ENCODE measurements at places on chromosomes 12 and 14.

DNA sequence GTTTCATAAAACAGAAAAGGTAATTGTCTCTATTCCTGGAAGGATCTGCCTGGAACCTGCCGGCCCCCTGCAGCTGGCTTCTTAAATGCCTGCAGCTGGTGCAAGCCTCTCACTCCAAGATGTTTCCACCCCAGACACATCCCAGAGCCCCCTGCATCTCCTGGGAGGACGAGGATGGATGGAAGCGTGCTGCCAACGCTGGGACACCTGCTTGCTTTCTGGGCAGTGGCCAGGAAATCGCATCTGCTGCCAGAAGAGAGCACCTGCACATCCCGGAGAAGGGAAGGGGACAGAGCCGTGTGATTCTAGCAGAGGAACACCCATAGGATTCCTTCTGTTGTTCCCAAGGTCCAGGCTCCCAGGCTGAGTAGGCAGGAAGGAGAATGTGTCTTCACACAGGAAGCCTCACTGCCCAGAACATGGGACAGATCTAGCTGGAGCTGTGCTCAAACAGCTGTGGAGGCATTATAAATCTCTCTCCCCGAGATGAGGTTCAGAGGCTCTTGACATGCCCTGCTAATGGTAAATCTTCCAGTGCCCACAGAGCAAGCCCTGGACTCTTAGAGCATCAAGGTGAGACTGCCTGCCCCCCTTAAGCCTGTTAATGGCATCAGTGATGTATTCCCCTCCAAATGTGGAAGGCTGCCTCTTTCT is 138.8 kb upstream of the MAP1LC3B2 start:
- DNase-seq, result no peak

DNA sequence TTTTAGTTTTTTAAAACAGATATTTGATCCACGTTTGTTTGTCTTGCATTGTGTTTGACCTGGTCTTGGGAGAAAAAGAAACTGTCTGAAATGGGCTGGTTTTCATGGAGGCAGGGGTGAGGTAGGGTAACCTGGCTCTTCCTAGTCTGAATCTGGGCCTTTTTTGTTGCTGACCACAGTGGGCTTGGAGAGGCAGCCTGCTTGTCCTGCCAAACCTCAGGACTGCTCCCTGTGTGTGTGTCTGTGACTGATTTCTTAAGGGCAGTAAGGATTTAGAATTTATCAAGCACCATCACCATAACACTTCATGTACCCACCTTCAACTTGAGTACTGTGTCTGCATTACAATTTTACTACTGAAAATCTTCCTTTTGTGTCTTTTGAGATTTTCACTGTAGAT is 28.5 kb downstream of the DAAM1 start:
- DNase-seq, result no peak

GRCh38 chr12:57626921-57627445 is 6.0 kb downstream of the B4GALNT1 start:
- DNase-seq, result no peak

DNA sequence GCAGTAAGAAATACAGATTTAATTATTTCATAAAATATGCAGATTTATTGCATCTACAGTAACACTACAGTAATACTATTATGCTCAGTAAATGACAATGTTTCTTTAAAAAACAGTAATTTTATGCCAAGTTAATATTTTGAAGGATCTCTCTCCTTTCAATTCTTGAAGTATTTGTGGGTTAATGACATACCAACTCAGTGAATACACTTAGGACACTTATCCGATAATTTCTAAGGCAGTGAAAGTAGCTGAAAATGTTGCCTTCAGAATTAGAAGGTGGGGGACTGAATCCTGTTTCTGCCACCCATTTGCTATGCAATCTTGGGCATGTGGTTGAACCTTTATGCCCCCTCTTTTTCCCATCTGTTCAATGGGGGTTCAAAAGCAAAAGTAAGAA is 24.8 kb upstream of the IFNG-AS1 start:
- DNase-seq, result no peak

GRCh38 chr12:113638460-113638775 is 166.7 kb upstream of the LHX5 start:
- DNase-seq, result no peak

DNA sequence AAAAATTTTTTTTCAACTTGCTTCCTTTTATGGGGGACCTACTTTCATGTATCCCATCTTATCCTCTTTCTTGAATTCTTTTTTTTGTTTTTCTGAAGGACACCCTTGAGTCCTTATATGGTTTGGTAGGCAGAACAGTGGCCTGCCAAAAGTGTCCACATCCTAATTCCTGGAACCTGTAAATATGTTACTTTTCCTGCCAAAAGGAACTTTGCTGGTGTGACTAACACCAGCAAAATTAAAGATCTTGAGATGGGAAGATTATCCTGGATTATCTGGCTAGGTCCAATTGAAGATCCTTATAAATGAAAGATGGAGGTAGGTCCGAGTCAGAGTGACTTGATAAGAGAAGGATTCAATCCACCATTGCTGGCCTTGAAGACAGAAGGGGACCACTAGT is 5.3 kb downstream of the NUBPL start:
- DNase-seq, result no peak

DNA sequence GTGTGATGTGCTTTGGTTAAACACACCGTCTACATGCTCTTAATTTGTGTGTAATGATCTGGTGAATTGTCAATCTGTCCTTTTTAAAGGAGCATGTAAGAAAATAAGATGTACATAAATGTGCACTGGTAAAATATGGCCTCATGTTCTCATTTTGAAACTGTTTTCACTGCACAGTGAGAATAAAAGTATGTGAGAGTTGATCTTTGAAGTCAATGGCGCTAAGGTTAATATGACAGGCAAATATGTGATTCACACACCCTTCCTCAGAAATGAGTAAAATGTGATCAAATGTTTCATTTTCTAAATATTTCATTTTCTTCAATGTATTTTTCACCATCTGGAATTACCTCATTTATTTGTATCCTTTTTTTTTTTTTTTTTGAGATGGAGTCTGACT is 8.3 kb upstream of the RNU6-7 start:
- no peak for DNase-seq

- DNase-seq, result no peak
Observed at GRCh38 chr14:78157494-78158437, 12.4 kb upstream of the NRXN3 start.

GRCh38 chr12:82723093-82723492 is 36.4 kb downstream of the TMTC2 start:
- no peak for DNase-seq

- no peak for DNase-seq
Observed at GRCh38 chr12:19884021-19884492, 444.8 kb downstream of the AEBP2 start.

DNA sequence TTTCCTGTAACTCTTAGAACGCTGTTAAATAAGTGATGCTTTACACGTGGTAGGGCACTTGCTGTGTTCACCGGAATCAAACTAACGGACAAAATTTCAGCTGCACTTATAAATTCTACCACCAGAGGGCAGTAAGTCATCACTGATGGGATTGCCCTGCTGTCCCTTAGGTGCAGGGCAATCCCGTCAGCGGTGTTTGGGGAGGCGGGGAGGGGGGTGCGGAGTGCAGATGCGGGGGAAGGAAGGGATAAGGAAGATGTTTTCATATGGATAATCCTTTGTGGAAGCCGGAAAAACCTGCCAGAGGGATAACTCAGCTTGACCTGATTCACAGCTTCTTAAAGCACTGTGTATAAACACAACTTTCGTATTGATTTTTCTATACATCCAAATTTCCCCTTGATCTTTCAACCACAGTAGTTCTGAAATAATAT is 21.7 kb upstream of the SLC10A1 start:
- DNase-seq, result no peak

DNA sequence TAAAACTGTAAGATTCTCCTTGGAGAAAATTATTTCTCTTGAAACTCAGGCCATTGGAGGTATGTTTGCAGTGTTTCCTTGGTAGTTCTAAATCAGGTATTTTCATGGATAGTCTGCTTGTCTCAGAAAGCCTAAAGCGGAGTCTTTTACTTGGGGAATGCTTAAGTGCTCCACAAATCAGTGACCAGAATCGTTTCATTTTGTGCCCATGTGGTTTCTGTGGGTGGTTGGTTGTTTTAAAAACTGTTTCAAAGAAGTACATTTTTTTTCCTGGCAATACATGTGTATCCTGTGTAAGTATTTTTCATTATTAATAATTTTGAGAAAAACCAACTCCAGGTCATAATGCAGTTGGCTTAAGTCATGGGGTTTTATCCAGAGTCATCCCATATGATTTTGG is 33.6 kb downstream of the CCDC91 start:
- DNase-seq, result no peak

DNA sequence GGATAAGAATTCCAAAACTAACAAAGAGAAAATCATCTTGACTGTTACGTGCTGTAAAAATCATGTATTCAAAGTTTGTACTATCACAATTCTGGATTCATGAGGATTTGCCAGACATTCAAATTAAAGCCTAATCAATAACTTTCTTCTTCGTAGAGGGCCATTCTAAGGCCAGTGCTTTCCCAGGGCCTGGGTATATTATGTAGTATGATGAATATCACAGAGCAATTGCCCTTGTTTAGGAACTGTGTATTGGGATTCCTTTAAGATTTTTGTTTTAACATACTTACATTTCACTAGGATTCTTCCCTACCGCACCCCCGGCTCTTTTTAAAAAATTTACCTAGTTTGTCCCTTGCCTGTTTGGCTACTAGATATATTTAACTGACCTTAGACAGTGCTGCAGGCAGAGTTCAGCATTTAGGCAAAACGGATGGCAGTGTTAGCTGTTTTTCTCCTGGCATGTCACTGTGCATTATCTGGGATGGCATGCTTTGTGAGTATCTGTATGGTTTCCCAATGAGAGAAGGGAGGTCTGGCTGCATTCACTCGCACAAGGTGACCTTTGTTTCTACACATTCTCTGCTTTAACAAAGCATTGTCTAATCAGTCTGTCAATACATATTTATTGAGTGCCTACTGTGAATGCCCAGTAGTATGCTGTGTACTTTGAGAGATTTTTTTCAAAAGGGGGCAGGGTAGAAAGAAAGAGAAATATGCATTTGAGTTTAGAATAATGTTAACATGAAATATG is 63.3 kb downstream of the ERC1 start:
- DNase-seq, result no peak

GRCh38 chr14:38143170-38143569 is 64.5 kb upstream of the SSTR1 start:
- DNase-seq, result no peak

DNA sequence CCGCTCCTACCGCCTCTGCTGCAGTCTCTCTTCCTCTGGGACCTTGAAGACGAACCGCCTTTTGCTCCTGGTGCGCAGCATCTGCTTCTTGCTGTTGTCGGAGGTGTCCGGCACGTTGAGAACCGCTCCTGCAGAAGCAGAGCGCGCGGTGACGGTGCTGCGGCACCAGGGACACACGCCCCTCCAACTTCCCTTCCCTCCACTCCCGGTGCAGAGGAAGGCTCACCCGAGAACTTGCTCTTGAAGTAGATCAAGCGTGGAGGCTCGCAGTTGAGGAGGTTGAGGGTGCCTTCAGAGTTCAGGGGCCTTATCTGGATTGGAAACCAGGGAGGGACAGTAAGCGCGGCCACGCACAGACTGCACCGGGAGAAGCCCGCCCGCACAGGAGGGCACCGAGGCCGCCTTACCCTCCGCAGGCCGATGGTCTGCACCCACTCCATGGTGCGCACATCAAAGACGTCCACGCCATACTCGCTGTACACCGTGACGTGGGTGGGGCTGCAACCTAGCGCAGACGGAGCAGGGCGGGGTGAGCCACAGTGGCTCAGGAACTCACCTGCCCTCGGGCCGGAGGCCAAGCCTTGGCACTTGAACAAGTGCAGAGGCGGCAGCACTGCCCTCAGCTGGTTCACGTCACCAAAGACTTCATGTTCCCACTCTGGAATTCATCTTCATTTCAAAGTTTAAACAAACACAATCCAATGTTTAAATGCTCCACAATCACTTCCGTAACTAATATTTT is 17.5 kb downstream of the AMN start:
- no peak for DNase-seq

DNA sequence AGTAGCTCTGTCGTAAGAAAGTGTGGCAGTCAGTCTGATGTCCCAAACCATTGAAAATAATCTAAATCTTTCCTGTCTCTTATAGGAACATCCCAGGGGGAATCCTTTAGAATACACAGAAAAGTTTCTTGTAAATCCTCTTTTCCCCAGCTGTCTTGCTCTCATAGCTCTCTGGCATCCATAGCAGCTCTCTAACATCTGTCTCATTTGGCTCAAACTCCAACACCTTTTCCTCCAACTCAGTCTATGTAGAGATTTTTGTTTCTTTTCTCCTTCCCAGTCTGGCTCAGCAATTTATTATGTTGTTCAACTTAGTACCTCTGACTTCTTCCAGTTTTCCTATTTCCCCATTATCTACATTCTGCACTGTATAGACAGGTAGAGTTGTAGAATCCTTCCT is 84.4 kb upstream of the NEDD1 start:
- DNase-seq, result no peak

GRCh38 chr12:53670971-53671370 is 4.9 kb downstream of the ATP5MC2 start:
- no peak for DNase-seq

GRCh38 chr12:54139019-54139418 is 49.8 kb downstream of the SMUG1 start:
- no peak for DNase-seq

DNA sequence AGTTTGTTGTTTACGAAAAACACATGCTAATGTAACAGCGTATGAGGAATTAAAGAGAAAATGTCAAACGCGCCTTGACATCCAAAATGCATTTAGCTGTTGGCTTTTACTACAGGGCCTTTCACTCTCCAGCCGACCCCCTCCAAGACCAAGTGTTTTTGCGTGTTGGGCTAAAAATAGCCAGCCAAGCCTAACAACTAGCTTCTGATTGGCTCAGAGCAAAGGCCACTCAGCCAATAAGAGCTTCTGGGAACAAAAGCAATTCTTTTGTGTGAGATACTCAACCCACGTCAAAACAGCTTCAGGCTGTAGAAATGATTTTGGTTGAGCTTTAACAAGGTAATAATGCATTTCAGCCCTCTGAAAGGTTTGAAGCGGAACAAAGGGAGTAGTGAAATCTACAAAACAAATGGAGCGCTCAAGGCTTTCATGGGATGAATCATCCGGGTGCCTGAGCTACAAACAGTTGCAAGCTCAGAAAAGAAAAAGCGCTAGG is 198.7 kb upstream of the DCN start:
- no peak for DNase-seq

GRCh38 chr14:75824318-75824717 is 157.5 kb downstream of the TGFB3 start:
- DNase-seq, result no peak

DNA sequence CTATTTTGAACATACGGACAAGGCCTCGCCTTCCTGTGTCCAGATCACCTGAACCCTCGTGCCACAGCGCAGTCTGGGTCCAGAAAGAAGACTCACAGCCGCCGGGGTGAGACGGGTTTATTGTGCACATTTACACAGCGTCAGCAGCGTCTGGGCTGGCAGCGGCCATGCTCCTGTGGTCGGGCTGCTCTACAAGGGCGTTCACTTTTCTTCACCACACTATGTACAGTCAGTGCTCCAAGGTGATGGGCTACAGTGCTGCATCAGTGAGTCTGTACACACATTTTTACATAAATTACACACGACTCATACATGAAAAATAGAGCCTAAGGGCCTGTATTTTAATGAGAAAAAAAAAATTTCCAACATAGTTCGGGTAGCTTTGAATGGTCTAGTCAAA is 18.0 kb downstream of the ZFYVE21 start:
- no peak for DNase-seq

- no peak for DNase-seq
Observed at GRCh38 chr12:118315821-118316220, 56.9 kb downstream of the TAOK3 start.

GRCh38 chr12:27732281-27732680 is 21.6 kb downstream of the MRPS35 start:
- no peak for DNase-seq

Measured in stimulated activated CD8-positive, alpha-beta memory T cell treated with anti-CD3 and anti-CD28 coated beads, Interleukin-4, amount 100 ng/mL, for 1 hour (primary cell).